Activated T-helper 1 cell treated with anti-CD3 and anti-CD28 coated beads, Interleukin-12 subunit alpha, Interleukin-12 subunit beta, Interleukin-2, Interleukin-4 antibody, amounts not matched to agents 30 ng/mL and 10 ng/mL and 1 ng/mL, durations not matched to agents 14 hours and 24 hours and 36 hours (primary cell): ENCODE measurements at places on chromosomes 2 and 18. TPM values are rescaled to one million over a fixed set of nuclear protein-coding genes. Genes with fewer than 3 reads are reported as not detected.

DNA sequence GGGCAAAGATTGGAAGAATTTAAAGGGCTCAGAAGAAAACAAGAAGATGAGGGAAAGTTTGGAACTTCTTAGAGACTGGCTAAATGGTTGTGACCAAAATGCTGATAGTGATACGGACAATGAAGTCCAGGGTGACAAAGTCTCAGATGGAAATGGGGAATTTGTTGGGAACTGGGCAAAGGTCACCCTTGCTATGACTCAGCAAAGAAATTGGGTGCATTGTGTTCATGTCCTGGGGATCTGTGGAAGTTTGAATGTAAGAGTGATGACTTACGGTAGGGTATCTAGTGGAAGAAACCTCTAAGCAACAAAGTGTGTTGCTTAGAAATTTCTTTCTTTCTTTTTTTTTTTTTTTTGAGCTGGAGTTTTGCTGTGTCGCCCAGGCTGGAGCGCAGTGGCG is 6.0 kb upstream of the IL1A start:
- no peak for DNase-seq

DNA sequence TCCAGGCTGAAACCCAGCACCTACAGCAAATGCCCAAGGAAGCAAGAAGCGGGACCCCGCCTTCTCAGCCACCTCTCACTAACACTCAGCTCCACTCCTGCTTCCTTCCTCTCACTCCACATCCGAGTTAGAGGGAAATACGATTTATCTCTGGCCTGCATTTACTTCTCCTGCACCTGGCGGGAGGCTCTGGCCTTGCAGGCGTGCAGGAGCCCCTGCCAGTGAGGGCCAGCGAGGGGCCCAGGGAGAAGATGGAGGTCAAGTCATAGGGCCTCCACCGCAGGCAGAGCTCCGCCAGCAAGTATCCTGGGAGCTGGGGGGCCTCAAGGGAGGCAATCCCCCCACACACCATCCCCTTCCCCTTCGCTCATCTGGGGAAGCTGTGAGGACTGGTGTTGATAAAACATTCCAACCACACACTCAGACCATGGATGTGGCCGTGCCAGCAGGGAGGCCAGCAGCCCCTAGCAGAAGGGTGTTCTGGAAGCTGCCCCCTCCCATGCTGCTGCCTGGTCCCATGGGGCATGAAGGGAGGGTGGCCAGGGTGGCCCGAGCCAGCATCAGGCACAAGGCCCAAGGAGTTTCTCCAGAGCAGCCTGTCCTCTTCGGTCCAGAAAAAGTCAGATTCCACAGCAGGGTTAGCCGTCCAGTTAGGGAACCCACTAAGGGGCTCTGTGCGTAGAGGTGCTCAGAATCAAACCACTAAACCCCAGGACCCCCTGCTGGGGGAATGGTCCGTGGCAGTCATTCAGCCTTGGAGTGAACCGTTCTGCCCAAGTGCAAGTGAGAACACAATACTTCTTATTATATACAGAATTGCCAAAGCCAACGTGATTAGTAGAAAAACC is 91.2 kb downstream of the HDAC4 start:
- no peak for DNase-seq

Gene COL5A2
- total RNA-seq: 0.08 and 0.22 TPM in 2 replicates

GRCh38 chr2:179068991-179069643 is 19.2 kb upstream of the CCDC141 start:
- DNase-seq: no peak

Gene ACOXL
- total RNA-seq: 0.83 and 1.1 TPM in 2 replicates

Gene NXPH2
- not detected in 2 replicates for total RNA-seq

Gene HOXD8
- not detected in 2 replicates for total RNA-seq

GRCh38 chr2:164069540-164069939 is 333.7 kb upstream of the FIGN start:
- no peak for DNase-seq

Gene KHK
- 12.2 and 12.4 TPM in 2 replicates for total RNA-seq

Gene REG3A
- total RNA-seq: not detected in 2 replicates

- DNase-seq: no peak
Observed at GRCh38 chr2:215171151-215171550, 32.7 kb upstream of the ABCA12 start.

GRCh38 chr18:42137693-42138375 is 182.8 kb downstream of the PIK3C3 start:
- no peak for DNase-seq

Gene TCF23
- not detected in 2 replicates for total RNA-seq

DNA sequence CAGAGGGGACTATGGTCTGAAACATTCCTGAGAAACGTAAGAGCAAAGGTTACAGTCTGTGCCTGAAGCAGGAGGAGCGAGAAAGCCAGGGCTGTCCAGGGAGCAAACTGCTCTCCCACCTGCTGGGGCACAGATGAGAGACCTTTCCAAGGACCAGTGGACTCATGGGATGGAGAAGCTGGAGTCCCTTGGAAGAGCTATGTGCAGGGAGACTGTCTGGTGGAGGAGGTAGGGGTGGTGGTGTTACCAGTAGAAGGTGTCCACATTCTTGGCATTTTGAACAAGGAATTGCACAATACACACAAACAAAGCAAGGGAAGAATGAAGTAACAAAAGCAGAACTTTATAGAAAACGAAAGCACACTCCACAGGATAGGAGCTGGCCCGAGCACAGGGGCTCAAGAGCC is 97.9 kb upstream of the CYRIA start:
- DNase-seq: no peak

GRCh38 chr18:29056800-29057199 is 879.9 kb upstream of the CDH2 start:
- DNase-seq: no peak

- no peak for DNase-seq
Observed at GRCh38 chr2:11974573-11974972, 228.1 kb downstream of the LPIN1 start.

DNA sequence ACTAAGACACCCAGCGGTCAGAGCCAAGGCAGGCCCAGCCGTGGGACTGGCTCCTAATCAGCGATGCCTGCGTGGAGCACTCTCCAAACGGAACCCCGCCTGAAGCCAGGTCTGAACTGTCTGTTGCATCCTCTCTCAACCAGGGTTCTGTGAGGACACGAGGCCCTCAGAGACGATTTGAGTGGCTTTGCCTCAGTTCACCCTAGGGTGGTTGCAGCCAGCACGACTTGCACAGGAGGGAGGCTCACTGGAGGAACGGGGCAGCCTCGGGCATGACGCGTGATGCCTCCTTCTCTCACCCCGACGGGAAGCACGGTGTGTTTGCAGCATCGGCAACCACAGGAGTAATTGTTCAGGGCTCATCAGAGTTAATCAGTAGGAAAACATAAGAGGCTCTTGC is 336.4 kb downstream of the EIPR1 start:
- no peak for DNase-seq

Gene INHBB
- not detected in 2 replicates for total RNA-seq

Gene GPR45
- not detected in 2 replicates for total RNA-seq

DNA sequence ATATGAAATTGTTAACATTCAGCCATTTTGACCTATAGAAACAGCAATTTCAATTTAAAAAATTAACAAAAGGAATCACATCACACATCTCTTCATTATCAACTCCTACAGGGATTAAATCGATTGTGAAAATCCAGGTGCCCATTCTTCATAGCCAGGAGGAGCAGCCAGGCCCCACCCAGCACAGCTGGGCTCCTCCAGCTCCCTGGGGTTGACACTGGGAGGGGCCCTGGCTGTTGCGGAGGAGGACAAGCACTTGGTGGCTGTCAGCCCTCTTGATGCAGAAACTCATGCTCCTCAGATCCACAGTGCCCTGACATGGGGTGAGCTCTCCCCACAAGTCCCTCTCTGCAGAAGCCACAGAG is 99.8 kb downstream of the FAM210A start:
- DNase-seq: no peak

Gene PLGLB1
- total RNA-seq: 0.59 and 1.1 TPM in 2 replicates

Gene RAD51AP2
- total RNA-seq: not detected in 2 replicates

- no peak for DNase-seq
Observed at GRCh38 chr2:230050136-230050535, 18.6 kb downstream of the SLC16A14 start.

Gene RIT2
- not detected in 2 replicates for total RNA-seq

DNA sequence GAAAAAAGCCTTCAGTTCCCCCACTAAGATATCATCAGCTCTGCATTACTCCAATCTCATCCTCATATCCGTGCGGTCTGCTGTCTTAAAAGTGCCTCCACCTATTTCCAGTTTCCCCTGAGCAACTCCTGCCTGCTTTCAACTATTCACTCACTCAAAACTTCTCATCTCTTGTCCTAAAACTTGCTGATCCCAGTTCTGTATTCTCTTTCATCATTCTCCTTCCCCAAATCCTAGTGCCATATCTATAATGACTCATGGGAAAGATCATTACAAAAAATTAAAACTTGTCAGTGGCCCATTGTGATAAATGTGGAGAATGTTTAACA is 20.0 kb downstream of the ACVR1 start:
- DNase-seq: no peak

DNA sequence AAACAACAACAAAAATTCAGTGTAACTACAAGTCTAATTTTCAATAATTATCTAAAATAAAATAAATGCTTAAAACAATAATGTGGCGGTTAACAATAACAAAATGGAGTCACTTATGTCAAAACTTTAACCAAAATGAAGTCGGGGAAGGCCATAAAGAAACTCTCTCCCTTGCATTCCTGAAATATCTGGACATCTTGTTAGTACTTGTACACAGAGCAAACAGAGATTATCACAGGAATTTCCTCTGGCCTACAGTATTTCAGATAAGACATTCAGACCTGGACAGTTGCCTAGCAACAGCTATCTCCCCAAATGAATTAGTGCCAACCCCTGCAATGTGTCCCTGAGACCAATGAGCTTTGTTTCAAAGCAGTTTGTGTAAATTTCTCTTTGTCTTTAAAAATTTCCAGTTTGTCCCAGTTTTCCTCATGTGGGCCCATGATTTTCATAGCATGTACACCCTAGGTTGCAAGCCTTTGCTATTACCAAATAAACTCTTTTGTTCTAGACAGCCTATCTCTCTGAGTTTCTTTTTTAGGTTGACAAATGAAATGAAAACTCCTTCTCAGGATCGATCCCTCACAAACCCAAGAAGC is 68.6 kb downstream of the EXOC6B start:
- no peak for DNase-seq

DNA sequence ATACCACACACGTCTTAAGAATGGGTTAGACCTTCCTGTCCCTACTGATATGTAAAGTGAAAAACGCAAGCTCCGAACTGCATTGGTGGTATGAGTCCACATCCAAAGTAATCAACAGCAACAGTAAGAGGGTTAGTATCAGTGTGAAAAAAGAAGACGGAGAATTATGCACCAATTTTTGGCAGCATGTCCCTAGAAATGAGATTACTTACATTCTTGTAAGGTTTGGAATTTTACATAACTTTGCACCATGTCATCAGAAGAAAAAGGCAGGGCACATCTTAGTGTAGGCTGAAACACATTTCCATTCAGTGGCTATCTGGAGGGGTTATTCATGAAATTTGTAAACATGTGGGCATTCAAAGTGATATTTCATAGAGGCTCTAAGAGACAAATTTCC is 88.2 kb downstream of the LONRF2 start:
- no peak for DNase-seq
